ENCODE measurements at places on chromosomes 5 and 9.

GRCh38 chr5:113490317-113490716 lies 2.1 kb upstream of the MCC start:
- DNase-seq: no peak

- DNase-seq: no peak
Observed at GRCh38 chr9:80596579-80596978, 1024.8 kb downstream of the TLE4 start.

DNA sequence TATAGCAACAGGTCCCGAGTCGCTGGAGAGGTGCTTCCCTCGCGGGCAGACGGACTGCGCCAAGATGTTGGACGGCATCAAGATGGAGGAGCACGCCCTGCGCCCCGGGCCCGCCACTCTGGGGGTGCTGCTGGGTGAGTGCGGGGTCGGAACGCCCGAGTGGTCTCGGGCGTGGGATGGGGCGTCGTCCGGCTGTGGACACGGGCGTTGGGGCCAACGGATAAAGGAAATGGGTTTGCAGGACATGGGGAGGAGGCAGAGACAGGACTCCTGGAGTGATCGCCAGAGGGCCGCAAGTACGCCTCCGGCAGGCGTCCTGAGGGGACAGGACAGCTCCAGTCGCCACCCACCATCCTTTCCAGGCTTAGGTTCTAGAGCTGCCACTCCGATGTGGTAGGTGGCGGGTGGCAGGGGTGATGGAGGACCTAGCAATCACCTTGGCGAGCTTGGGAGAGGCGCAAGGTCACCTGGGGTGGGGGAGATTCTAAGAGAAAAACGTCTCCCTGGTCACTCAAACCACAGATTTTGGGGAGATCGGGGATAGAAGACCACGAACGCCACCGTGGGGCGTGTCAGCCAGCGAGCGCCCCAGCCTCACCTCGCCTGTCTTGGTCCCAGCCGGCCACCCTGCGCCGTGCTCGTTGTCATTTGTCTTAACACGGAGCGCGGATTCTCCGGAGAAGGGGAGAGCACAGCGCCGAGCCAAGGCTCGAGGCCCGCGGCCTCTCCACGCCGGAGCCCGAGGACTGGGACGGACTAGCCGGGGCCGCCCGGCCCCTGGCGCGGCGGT lies 922 bp downstream of the LMX1B start:
- DNase-seq: no peak

- no peak for DNase-seq
Observed at GRCh38 chr5:133356396-133356983, 255.9 kb downstream of the FSTL4 start.

DNA sequence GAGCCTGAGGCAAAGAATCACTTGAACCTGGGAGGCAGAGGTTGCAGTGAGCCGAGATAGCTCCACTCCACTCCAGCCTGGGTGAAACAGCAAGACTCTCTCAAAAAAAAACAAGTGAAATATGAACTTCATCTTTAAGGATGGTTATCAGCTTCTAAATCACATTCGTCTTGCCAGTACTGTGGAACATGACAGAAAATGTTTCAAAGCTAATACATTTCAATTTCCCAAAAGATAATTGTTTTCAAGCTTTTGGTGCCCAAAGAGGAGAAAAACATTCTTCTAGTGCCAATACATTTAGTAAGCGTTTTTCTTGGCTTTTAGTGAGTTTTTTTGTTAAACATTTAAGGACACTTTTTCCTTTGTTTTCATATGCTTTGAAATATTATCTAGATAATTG lies 4.4 kb upstream of the IFT74 start:
- DNase-seq: no peak

- DNase-seq: no peak
Observed at GRCh38 chr9:79812099-79812498, 240.3 kb downstream of the TLE4 start.

- no peak for DNase-seq
Observed at GRCh38 chr5:139422307-139422893, 16.9 kb downstream of the DNAJC18 start.

- DNase-seq: no peak
Observed at GRCh38 chr5:176596689-176597416, 13.1 kb downstream of the GPRIN1 start.

DNA sequence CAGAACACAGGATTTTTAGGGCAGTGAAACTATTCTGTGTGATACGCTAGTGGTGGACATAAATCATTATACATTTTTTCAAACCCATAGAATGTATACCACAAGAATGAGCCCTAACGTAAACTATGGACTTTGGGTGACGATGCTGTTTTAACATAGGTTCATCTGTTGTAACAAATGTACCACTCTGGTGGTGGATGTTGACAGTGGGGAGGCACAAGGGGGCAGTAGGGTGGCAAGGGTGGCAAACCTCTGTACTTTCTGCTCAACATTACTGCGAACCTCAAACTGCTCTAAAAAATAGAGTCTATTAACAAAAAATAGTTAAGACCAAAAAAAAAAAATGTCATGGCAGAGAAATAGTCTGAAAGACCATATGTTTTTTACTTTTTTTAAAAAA lies 9.1 kb upstream of the MVB12B start:
- peak; percentile 57 for DNase-seq

DNA sequence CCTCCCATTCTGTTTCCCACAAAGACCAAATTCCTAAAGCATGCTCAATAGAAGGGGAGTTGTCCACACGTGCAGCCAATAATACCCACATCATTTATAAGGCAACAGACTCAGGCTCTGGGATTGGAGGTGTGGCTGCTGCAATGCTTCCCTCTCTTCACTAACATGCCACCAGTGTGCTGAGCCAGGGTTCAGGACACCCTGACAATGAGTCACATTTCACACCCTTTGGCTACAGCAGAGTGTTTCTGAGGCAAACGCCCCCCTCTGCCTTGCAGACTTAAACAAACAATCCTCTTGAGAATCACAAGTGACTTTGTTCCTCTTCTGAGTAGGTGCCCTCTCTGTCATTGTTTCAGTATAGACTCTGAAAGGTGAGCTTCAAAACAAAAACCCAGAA lies 189.3 kb upstream of the TLE4 start:
- DNase-seq: no peak

- DNase-seq: no peak
Observed at GRCh38 chr5:155594270-155594669, 580.7 kb downstream of the KIF4B start.

- DNase-seq: no peak
Observed at GRCh38 chr5:117131048-117131679, 556.5 kb upstream of the SEMA6A start.

DNA sequence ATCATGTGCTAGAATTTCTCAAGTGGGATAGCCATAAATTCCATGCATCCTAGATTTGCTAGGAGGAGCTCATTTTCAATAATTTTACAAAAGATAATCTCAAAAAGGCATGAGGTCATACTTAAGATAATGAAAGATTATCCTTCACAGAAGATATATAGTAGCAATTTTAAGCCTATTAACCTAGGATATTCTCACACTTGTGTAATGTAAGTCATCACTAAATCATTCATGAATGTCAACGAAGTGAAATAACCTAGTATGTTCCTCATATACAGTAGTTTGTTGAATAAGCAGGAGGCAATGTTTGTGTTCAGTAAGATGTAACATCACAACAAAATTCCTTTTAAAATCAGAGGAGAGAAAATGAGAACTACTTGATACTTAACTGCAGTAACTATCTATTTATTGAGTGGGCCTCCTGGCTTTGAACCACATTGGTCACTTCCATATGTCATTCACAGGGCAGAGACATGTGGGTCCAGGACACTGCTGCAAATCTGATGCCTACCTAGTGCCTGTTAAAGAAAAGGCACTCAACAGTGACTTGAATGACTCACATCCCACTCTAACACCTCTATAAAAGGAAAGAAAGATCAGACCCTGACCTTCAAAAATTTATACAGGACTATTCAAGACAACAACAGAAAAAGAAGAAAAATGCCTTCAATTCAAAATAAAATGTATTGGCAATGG lies 8.2 kb downstream of the LIFR start:
- no peak for DNase-seq

- peak; percentile 83 for DNase-seq
Observed at GRCh38 chr9:93655621-93656425, 79.4 kb downstream of the PHF2 start.

DNA sequence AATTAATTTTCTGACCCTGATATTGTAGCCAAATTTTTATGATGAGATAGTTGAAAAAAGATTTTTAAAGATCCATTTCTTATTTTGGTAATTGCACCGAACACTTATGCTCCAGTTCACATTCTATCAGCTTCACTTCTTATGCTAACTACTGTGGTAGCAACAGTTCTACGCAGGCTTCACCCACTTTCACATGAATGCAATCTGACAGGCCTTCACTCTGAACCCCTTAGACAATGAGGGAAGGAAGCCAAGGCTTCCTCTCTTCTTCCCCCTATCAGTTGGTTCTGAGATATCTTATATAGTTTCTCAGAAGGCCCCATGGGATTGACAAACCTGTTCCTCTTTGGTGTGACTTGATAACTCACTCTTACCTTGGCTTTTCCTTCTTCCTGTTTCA lies 185.8 kb downstream of the CETN3 start:
- DNase-seq: no peak

DNA sequence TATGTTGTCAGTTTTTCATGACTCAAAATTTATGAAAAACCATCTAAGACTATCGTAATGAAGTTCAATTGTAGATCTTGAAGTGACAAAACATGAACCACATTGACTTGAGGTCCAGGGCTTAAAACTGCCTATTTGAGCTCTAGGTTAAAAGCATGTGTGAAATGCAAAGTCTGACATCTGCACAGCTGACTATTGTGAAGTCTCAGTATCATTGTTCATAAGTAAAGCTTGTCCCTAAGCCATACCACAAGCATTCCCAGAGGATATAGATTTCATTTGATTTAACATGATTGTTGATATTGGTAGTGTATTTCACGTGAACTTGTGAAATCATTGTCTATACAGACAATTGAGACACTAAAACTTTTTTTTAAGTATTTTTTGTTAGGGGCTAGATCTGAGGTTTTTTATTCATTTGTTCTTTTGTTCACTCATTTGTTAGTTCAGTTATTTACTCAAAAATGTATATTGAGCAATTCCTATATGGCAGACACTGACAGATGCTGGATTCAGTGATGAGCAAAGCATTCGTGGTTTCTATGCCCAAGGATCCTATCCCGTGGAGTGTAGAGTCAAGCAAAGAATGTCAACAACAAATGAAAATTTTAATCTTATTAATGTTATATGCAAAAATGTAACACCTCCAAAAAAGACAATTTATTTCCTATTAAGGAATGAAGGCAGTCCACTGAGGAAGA lies 485.2 kb downstream of the RAB3C start:
- no peak for DNase-seq

GRCh38 chr5:172410160-172410559 lies 44.2 kb downstream of the SH3PXD2B start:
- DNase-seq: no peak
